ENCODE measurements at places on chromosomes 13 and 19.

GRCh38 chr13:78832461-78832860 is 173.5 kb upstream of the OBI1 start:
- no peak for DNase-seq

- no peak for DNase-seq
Observed at GRCh38 chr19:2050349-2050990, 574 bp downstream of the MKNK2 start.

- DNase-seq = no peak
Observed at GRCh38 chr19:33211794-33212435, 13.7 kb downstream of the SLC7A10 start.

GRCh38 chr13:112068540-112069060 is 1.7 kb downstream of the SOX1 start:
- DNase-seq = no peak

- no peak for DNase-seq
Observed at GRCh38 chr13:52782471-52783448, 43.1 kb upstream of the CNMD start.

- DNase-seq = no peak
Observed at GRCh38 chr13:75927183-75927669, 291.1 kb downstream of the LMO7 start.

DNA sequence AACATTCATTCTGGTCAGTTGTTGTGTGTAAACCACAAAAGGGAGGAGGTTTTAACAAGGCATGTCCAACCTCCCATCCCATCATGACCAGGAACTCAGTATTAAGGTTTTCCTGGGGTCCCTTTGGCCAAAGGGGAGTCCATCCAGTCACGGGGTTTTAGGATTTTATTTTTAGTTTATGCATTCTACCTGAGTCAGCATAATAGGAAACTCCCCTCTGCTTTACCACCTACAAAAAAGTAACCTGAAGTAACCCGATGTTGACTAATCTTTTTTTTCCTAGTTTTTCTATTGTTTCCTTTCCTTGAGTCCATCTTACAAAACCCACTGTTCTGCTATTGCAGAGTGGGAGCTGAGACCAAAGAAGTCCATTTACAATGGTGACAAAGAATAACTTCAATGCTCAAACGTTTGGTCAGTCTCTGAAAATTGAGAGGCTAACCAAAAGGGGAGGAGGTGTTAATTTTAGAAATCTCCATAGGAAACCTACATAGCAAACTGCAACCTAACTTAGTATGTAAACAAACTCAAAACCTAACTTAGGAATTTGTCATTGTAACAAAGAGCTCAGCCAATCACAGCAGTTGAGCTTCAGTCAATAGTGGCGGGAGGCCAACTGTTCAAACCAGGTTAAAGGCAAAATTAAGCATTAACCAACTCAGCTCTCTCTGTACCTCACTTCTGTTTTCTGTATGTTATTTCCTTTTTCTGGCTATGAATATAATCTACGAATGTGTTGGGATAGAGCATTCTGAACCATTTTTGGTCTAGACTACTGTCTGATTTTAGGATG is 1954.1 kb downstream of the PCDH9 start:
- DNase-seq = no peak
